CMK (cell line): ENCODE measurements at places on chromosomes 2 and 18.

- no peak for DNase-seq
Observed at GRCh38 chr2:231640641-231641111, 48.0 kb downstream of the TEX44 start.

DNA sequence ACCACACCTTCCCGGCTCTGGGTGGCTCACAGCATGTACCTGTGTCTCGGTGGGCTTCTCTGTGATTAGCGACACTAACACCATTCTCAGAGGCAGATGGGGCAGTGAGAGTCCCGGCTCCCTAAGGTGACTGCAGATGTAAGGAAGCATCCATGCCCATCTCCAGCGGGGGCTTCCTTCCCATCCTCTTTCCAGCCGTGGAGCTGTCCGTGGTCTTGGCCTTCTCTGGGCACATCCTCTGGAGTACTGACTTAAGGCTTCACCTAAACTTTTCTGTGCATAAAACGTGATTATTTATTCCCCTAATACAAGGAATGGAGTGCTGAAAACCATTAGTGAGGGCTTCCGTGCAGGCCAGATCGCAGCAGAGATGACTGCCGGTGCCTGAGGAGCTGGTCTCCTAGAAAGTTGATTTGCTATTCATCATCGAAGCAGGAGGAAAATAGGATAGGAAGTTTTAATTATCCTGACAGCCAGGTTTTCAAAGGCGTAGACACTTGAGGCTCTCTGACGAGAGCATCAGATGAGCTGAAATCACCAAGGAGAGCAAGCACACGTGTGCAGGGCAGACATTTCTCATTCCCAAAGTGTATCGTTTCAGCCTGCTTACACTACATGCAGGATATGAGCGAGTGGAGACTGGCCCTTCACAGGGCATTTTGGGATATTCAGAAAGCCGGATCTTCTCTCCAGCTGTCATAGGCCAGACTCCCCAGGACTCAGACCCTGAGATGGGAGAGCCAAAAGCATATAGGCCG, 186.1 kb upstream of the SALL3 start:
- no peak for DNase-seq

DNA sequence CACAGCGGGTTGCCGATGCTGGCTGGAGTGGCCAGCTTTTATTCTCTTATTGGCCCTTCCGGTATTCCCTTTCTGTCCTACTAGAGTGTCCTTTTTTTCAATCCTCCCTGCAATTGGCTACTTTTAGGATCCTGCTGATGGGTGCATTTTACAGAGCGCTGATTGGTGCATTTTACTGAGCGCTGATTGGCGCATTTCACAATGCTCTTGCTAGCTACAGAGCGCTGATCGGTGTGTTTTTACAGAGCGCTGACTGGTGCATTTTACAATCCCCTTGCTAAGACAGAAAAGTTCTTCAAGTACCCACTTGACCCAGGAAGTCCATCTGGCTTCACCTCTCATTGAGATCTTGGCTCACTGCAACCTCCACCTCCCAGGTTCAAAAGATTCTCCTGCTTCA, 44.4 kb upstream of the SPRED2 start:
- DNase-seq: no peak

DNA sequence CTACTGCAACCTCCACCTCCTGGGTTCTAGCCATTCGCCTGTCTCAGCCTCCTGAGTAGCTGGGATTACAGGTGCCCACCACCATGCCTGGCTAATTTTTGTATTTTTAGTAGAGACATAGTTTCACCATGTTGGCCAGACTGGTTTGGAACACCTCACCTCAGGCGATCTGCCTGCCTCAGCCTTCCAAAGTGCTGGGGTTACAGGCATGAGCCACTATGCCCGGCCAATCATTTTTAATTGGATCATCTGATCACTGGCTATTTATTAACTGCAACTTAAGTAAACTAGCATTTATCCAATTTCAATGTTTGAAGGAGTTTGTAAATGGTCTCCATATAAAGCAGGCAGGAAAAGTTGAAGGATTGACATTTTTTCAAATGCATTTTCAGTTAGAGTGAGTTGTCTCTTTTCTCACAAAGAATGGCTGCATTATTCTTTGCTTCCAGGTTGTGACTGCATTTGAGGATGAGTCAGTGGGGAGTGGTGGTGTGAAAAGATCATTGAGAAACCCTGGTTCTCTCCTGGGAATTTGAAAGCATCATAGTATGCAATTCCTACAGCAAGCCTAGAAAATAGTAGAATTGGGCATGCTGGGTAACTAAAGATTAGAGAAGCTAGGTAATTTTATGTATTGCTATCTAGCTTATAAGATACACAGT, 431.1 kb upstream of the ZEB2 start:
- no peak for DNase-seq

- DNase-seq: no peak
Observed at GRCh38 chr2:70498054-70498453, 55.6 kb downstream of the TGFA start.

DNA sequence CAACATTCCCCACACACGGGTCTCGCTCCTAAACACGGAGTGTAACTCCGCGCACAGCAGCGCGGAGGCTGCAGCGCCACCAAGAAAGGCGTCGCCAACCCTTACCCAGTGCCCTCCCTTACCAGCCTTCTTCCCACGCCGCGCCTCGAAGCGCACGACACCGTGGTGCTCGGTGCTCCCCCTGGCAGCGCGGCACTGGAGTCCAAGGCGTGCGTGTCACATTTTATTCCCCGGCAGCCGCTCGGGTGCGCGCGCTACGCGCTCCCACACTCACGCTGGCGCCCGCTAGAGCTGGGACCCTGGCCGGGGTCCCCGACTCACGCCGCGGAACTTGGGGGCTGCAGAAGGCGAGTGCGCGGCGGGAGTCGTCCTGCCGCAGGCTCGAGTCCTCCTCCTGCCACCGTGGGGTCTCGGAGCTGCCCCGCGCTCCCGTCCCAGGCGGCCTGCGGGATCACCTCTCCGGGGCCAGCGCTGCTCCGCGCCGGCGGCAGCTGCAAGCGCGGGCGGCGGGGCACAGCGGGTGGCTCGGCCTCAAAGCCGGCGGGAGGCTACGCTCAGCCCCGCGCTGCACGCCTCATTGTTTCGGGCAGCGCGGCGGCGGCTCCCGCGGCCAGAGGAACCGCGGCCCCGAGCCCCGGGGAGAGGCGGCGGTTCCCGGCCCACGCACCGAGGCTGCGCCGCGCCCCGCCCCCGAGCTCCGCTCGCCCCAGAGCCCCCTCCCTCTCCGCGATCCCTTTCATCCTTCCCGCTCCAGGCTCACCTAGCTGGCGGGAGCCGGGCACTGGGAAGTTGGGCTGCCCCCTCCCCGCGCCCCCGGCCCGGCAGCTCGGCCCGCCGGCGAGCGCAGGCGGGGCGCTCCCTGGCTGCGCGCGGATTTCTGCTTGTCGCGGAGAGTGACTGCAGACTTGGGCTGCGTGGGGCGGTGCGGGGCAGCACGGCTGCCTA, at the start of gene ST6GAL2:
Gene ST6GAL2, minus strand, starts transcription at position 197 of the 945 bp plus-strand sequence. CDS start 42,190 bp downstream, outside the sequence.
- DNase-seq: no peak

GRCh38 chr2:20488201-20488641, 41.3 kb downstream of the RHOB start:
- no peak for DNase-seq

- DNase-seq: no peak
Observed at GRCh38 chr2:227772197-227772661, 26.5 kb downstream of the SCYGR8 start.
